GM12878 (cell line): ENCODE measurements at places on chromosomes 4 and X. TPM values are rescaled to one million over a fixed set of nuclear protein-coding genes. Genes with fewer than 3 reads are reported as not detected.

The HS6ST2 gene
- total RNA-seq, result not detected in 2 replicates

The SPIN4 gene
- 9.2 and 9.5 TPM in 2 replicates for total RNA-seq

The CD99L2 gene
- 19.8 and 22.9 TPM in 2 replicates for total RNA-seq

The S100G gene
- not detected in 2 replicates for total RNA-seq

- DNase-seq, result no peak
Measured at GRCh38 chr4:39637586-39638353, 895 bp downstream of the SMIM14 start.
